ENCODE measurements at places on chromosomes 5 and 9.
A peak's percentile ranks its signal among the peaks of the same experiment; 100 is the strongest.

DNA sequence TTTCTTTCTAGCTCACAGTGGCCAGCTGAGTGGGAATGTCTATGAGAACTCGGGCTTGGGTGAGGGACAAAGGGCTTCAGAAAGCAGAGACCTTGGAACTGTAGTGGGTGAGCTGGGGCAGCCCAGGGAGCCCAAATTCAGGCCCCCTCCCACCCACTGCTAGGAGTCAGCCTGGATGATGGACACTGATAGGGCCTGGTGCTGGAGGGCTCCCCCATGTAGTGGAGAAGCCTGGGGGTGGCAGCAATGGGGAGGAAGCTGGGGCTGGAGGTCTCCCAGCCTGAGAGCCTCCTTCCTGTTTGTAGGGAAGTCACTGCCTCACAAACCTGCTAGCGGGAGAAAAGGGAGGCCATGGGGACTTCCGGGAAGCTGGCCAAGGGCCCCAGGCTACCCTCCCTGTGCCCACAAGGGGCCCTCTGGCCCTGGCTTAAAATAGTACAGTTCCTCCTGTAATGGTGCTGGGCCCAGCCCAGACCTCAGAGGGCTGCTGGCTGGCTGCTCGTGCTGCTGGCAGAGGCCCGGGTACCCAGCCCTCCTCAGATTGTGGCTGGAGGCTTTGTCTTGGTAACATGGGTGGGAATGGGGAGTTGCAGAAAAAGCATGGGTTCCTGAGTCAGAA is 6.3 kb upstream of the NR5A1 start:
- DNase-seq, result no peak

- DNase-seq, result no peak
Measured at GRCh38 chr5:67115246-67115645, 81.4 kb downstream of the CD180 start.

GRCh38 chr5:72954389-72954788 is 1.5 kb upstream of the FCHO2 start:
- DNase-seq, result no peak

GRCh38 chr9:78238046-78239038 is 2.5 kb downstream of the CEP78 start:
- DNase-seq, result no peak

DNA sequence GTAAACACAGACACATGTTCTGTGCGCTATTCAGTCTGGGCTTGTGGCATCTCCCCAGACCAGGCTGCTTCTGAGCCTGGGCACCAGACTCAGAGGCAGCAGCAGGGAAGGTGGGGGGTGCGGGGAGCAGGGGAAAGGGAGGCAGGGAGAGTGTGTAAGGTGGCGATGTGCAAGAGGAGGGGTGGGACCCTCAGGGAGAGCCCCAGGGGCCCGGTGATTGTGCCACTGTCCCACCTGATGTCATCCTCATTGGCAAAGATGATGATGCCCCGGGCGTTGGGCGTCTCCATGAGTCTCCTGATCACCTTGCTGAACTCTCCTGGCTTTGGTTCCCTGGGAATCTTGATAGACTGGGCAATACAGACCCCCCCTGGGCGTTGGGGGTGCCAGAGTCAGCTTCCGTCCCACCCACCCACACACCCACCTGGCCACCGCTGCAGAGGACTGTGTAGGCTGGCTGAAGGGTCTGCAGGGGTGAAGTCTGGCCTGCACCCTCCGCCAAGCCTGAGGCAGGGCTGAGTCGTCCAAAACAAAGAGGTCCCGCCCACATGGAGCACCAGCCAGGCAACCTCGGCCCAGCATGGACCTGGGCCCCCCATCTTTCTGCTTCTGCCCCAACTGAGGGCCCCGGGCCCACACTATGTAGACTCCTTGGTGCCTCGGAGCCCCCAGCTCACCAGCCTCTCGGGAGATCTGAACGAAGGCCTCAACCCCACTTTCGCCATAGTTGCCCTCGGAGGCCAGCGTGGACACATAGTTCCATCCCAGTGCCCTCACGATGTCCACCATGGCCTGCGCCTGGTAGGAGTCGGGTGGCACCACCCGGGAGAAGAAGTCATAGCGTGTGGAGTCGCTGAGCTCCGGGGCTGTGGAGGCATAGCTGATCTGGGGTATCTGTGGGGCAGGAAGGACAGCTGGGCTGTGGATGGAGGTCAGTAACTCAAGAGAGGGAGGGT is 3.7 kb downstream of the GRM6 start:
- DNase-seq, result no peak

- DNase-seq, result no peak
Measured at GRCh38 chr9:8025551-8025950, 226.0 kb upstream of the DMAC1 start.

- DNase-seq, result no peak
Measured at GRCh38 chr5:11048760-11049159, 287.7 kb upstream of the DAP start.

DNA sequence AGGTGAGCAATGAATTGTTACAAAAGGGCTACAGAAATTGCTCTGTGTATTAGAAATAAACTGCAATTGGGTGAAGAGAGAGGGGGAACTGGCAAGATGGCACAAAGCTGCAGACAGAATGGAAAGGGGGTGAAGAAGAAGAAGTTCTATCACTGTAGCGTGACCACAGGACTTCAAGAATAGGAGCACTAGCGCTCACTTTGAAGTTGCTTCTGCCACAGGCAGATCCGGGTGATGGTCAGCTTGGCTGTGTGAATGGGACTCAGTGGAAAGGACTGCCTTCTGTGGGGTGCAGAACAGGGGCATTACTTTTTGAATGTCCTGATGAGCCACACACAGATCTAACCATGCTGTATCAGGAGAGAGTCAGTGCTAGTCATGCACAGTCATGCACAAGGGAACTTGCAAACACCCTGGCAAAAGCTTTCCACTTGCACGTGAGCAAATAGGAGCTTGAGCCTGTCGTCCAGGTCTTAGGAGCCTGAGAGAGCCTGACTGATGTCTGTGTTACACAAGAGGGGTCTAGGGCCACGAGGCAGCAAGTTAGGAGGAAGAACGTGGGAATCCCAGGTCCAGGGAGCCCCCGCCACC is 16.3 kb downstream of the IL5 start:
- no peak for DNase-seq

DNA sequence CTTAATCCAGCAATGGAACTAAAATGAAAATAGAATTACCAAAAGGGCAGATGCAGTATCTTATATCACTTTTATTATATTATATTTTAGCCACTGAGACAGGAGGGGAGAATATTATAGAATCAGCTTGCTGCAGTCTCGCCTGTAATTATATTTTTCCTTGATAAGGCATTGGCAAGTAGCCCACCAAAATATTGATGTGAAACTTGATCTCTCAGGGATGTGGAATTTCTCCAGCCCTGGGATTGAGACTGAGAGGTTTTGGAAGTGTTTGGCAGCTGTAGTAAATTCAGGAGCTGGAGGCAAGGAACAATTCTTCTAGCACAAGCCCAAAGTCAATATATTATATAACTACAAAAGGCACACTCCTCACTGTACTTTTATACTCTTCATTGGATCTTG is 142.1 kb upstream of the ADAMTSL1 start:
- no peak for DNase-seq

- no peak for DNase-seq
Measured at GRCh38 chr9:126874546-126875314, 14.3 kb downstream of the ZBTB34 start.

GRCh38 chr9:106502930-106503329 is 360.0 kb upstream of the ZNF462 start:
- DNase-seq, result no peak

DNA sequence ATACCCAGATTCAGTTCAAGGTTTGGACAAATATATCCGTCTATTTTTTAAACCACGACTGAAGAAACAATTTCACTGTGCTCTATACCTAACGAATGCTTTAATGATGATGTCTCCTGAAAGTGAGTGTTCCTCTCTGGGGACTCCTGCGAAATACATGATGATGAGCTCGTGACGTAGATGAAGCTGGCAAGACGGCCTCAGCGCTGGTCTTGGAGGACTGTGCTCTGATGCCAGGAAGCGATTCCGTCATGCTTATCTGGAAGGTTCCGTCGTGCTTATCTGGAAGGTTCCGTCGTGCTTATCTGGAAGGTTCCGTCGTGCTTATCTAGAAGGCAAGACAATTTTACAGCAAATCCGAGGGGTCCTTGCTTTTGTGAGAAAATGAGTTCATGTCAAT is 250.8 kb upstream of the IRX2 start:
- no peak for DNase-seq

DNA sequence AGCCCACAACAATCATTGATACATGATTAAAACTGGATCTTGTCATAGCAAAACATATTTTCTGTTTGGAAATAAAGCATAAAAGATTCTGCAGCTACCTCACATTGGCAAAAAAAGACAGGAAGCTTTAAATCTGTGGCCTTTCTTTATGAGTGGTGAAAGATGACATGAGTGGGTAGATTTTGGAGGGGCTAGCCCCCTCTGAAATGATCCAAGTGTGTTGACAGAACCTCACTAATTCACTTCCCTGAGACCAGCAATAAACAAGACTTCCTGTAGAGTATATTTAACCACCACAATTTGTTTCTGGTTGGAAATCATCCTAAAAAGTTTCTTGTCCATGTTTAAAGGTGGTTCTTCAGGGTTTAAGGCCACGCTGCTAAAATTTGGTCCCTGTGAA is 530.8 kb downstream of the SPATA31D1 start:
- no peak for DNase-seq

DNA sequence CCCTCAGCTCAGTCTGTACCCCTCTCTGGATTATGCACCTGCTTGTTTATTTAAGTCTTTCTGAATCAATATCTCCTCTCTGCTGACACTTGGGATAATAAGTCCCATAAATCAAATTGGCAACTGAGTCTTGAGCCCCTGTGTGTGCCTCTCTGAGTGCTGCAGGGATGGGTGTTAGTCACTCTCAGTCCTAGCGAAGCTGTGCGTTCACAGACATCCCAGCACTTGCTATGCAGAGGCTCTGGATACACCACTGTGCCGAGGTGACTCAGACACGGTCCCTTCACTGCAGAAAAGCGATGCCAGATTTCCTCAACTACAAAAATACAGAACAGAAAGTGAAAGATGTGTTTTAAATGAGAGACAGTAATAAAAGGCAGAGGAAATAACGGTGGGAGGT is 4.1 kb upstream of the KCNMB1 start:
- DNase-seq, result peak; percentile 18

DNA sequence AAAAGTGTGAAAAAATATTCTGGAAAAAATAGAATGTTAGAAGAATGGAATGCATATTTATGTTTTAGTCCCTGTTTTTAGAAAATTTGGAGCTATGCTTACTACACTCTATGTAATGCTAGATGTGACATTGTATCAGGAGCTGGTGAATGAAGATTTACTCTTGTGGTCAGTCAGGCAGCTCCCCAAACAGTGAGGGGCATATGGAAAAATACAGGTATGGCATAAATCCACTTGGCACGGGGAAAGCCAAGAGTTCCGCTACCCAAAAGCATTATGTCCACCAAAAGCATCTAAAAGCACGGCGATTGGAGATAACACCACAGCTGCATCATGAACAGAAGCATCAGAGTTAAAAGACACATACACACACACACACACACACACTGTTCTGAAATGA is 220.2 kb upstream of the KLF9 start:
- DNase-seq, result no peak

DNA sequence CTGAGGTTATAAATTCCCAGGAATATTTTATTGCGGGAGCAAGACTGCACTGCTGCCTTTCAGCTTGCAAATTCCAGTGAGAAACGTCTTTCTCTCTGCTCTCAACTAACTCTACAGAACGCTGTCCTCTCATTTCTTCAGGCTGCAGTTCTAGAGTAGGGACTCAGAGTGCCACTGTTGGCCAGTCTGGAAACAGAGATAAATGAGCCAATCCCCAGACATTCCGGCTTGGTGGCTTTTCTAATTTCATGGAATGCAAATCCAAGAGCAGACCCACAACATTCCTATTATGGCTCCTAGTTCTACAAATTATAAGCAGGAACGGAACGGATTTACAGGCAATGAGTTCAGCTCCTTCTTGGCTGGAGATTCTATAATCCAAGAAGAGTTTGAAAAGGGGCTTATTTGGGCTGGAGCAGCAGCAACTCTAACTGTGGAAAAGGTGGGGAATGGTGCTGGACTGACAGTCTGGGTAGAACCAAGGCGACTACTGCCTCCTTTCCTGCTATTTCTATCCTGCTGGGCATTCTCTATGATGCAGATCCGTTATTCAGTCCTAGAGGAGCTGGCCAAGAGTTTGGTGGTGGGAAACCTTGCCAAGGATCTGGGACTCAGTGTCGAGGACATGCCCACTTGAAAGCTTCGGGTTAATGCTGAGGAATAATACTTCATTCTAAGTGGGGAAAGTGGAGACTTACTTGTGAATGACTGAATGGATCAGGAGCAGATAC is 9.3 kb downstream of the PCDHGA12 start:
- DNase-seq, result no peak

GRCh38 chr9:31377358-31377757 is 1007.1 kb upstream of the ACO1 start:
- DNase-seq, result no peak

DNA sequence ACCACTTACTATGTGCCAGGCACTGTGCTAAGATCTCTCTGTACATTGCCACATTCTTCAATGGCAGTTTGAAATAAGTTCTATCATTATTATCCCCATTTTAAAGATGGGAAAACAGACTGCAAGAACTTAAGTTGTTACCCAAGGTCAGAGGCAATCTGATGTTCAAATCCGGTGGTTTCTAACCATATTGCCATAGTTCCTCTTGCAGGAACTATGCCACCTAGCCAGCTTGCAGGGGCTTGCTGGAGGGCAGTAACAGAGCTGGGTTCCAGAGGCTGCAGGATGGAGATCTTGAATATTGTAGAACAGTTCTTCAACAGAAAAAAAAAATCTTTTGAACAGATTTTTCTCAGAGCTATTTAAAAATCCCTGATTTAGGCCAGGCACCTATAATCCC is 71.8 kb upstream of the TNFAIP8 start:
- DNase-seq, result no peak

DNA sequence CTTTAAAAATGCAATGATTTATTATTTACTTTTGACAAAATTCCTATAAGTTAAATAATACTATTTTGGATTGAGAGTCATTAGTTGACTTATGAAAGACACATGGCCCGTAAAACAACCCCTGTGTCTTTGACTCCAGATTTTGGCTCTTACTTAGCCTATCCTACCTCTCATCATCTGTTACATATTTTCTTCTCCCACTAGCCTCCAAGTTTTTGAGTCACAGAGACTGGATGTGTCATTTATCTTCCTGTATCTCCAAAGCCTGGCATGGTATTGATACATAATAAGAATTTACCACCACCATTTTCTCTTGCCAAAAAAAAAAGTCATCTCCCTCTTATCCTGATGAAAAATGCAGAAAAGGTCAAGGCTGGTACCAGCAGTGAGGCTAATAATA is 99.9 kb downstream of the GABRB2 start:
- DNase-seq, result no peak

DNA sequence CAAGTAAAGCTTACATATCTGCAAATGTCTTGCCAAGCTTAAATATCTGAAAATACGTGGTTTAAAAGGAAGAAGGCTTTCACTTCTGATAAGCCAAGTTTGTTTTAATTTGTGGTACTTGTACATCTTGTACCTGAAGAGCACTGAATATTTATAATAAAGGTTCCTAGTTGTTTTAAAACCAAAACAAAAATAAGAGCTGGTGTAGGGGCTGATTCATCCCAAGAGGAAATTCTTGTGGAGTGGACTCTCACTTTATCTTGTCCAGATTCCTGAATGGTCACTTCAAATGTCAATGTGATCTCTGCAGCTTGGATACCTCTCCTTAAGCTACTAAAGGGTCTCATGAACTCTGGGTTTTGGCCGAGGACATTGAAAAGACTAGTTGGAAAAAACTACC is 29.5 kb downstream of the MAMDC2 start:
- no peak for DNase-seq

GRCh38 chr5:75325242-75325641 is 11.8 kb upstream of the HMGCR start:
- DNase-seq, result no peak

- no peak for DNase-seq
Measured at GRCh38 chr9:131835151-131835910, 95.5 kb upstream of the RAPGEF1 start.

- no peak for DNase-seq
Measured at GRCh38 chr5:81420039-81420667, 26.2 kb upstream of the ACOT12 start.
